ENCODE measurements at places on chromosomes 2 and 18.

DNA sequence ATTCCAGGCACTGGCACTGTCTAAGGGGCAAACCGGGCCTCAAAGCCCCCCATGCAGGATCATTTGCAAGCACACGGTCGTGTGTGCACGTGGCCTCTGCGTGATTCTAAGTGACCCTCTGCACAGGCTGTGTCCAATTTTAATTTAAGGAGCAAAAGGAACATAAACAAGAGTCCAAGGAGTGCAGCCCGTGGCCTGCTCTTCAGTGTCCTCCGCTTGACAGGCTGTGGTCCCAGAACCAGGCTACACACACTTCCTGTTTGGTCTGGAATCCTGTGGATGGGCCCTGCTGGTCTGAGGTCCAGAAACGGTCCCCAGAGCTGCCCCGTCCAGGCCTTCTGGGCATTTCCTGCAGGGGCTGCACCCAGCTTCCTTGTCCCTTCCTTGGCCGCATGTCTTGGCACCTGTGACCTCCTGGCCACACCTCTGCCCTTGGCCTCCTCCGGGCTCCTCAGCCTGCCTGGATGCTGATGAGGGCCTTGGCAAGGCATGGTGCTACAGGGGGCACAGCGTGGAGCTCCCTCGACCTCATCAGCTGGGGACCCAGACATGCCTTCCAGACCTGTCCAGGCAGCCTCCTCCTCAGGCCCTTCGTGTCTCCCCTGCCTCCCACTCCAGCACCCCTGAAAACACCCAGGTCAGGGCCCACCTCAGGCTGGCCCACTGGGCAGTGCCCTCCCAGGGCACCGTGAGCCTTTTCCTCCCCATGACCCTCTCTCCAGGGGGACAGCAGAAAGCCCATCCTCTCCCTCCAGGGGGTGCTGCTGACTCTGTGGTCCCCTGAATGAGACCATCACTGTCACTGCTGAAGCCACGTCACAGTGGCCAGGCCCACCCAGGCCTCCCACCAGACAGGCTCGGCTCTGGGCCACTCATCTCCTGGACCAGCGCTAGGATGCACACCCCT lies 136.4 kb upstream of the GPC1 start:
- no peak for DNase-seq

GRCh38 chr2:104405623-104406022 lies 448.3 kb upstream of the POU3F3 start:
- DNase-seq, result no peak

DNA sequence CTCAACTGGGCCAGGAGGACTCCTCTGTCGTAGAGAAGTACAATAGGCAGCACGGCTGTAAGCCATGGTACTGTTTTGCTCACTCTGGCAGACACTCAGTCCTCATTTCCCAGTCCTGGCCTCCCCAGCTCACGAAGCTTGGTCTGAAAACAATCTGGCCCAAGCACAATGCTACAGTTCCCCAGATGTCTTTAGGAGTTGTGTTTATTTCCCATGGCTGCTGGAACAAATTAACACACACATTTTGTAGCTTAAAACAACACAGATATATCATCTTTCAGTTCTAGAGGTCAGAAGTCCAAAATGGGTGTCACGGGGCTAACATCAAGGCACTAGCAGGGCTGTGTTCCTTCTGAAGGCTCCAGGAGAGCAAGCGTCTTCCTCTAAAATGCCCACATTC lies 13.0 kb downstream of the FABP1 start:
- no peak for DNase-seq

- no peak for DNase-seq
Measured at GRCh38 chr18:77151772-77152520, 19.4 kb upstream of the MBP start.

DNA sequence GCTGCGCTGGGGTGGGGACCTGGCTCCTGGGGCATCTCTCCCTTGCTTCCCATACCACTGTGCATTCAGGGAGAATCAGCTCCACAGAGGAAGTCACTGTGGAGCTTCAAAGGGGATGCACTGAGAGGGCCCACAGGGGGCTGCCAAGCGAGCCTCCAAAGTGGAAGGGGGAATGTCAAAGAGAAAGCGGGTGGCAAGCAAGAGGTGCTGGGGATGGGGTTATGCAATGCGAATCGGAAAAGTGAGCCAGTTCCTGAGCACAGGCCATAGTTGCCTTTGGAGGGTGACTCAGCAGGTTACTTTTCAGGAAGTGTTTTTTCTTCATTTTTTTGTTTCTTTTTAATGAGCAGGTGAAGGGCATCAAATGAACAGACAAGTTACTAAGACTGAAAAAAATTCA lies 17.6 kb downstream of the PMAIP1 start:
- no peak for DNase-seq

- no peak for DNase-seq
Measured at GRCh38 chr18:22658318-22658717, 240.6 kb upstream of the CTAGE1 start.

DNA sequence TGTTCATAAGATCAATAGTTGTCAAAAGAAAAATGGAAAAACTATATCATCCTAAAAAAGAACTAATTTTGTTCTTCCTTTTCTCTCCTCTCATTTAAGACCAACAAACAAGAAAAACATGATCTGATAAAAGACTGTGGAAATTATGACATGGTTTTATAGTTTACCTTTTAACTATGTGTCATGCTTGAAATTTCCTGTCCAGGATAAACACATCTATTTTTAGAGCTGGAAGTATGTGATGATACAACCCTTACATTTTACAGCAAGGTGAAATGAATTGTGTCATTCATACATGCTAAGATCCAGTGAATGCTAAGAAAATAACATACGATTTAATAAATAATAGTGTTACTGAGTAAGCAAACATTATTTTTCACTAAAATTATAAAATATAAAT lies 89.9 kb downstream of the GULP1 start:
- no peak for DNase-seq

DNA sequence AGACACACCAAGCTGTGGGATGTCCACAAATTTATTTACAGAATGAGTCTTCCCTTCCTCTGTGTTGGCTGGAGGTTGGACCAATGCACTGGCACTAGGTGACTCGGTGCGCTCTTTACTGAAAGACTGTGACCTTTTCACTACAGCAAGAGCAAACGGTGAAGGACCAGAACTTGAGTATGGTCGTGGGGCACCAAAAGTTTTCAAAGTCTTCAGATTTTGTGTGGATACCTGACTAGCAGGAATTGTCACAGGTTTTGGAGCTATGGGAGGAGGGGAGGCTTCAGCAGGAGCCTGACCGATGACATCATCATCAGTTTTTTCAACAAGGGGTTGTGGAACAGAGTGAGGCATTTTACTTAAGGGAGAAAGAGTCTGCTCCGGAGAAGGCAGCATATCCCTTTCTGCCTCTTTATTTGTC lies 73.0 kb upstream of the GRB14 start:
- no peak for DNase-seq

DNA sequence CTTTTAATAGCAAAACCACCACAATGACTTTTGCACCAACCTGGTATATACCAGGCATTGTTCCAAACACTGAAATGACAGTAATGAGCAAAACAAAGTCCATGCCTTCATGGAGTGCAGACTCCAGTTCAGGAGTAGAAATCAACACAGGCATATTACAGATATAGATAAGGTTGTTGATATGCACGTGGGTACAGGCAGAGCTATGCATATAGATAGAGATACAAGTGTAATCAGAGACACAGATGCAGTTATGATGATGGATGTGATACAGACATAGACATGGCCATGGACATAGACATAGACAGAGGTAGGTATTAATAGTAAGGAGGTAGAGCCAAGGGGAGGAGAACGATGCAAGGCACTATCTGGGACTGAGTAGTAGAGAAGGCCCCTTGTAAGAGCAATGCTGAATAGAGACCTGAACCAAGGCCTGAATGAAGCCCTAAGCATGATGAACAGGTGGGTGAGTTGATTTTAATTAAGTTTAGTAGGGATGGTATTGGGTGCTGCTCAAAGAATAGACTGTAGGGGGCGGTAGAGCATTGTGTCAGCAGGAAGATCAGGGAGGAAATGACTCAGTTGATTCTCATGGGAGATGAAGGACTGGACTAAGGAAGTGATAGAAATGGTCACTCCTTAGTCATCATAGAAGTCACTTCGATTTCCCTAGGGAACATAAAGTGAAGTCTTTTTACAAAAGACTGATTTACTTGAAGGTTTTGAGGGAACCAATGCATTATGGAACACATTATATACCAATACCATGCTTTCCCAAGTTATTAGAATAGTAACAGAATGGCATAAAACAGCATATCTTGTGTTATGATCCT lies 39.4 kb downstream of the CMPK2 start:
- DNase-seq, result peak; percentile 38

- peak; percentile 58 for DNase-seq
Measured at GRCh38 chr2:119407430-119408220, 24.0 kb upstream of the TMEM37 start.

- DNase-seq, result no peak
Measured at GRCh38 chr2:134334542-134335353, 80.9 kb downstream of the MGAT5 start.

- no peak for DNase-seq
Measured at GRCh38 chr2:3299703-3300102, 77.9 kb downstream of the EIPR1 start.

DNA sequence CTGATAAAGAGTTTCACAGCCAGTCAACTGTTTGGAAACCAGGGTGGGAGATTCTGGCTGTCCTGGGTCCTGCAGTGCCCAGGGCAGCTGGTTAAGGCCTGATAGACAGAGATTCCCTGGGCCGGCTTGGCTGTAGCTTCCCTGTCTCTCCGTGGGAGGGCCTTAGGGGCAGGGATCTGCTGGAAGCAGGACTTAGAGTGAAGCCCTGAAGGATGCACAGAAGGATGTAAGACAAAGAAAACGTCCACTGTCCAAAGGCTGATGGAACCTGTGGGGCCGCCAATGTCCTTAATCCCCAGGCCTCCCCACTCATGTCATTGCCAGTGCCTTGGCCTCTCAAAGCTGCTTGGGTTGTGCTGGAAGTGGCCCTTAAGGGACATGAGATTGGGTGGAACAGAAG lies 33.0 kb downstream of the MROH2A start:
- DNase-seq, result peak; percentile 9

GRCh38 chr18:7084080-7085065 lies 33.2 kb downstream of the LAMA1 start:
- peak; percentile 47 for DNase-seq
